Gastroesophageal sphincter (tissue), 4 donors: ENCODE measurements at places on chromosomes 13 and 19. TPM values are rescaled to one million over a fixed set of nuclear protein-coding genes. Genes with fewer than 3 reads are reported as not detected.
A peak's percentile ranks its signal among the peaks of the same experiment; 100 is the strongest.

CEACAM21 gene
- not detected for total RNA-seq

BAX gene
- total RNA-seq = 36.3 TPM

PTH2 gene
- total RNA-seq = not detected

LACC1 gene
- 12.3 TPM for total RNA-seq

TUBB4A gene
- 2.7 TPM for total RNA-seq

PRTN3 gene
- not detected for total RNA-seq

MISP3 gene
- 2.7 TPM for total RNA-seq

PSPN gene
- 1.6 TPM for total RNA-seq

MCF2L gene
- 34.8 TPM for total RNA-seq

UHRF1 gene
- 0.67 TPM for total RNA-seq

KIR2DL3 gene
- 0.25 TPM for total RNA-seq

DNA sequence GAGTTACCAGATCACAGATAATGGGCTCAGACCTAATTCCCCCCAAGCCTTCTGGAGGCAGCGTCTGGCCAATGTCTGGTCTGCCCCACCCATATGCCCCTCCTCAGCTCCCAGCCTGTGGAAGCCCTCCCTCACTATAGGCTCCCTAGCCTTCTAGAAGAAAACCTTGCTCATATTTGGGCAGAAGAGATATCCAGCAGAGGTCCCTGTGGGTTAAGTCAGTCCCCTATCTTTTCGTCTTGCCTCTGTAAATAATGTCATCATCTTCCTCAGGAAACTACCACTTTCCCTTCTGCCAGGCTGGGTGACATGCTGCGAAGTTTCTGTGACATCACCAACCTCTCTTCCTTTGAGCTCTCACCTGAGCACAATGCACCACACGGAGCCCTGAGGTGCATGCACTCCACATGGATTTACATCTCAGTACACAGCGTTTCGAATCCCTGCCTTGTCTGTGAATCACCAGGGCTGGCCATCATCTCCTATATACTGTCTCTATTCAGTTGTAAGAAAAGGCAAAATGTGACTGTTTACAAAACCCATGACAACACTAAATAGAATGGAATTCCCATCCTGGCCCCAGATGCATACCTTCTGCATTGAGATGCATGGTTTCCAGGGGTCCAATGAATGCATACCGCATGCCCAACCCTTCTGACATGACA is 112.8 kb downstream of the CRYL1 start:
- no peak for ATAC-seq

DNA sequence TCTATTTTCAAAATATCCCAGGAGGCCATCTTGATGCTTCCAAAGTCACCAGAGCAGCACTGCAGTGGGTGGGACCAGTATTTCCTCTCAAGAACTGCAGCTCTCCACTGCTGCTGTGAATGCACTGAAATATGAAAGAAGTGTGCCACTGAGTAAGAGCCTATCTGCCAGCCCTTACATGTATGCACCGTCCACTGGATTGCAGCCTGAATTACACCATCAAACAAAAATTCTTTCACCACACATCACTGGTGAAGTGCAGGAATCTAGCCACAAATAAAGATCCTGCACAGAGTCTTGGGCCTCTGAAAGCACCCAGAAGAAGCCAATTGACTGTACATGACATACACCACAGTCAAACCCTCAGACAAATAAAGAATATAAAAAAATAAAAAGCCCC is 249.0 kb downstream of the LHFPL6 start:
- no peak for ATAC-seq

- no peak for ATAC-seq
Observed at GRCh38 chr19:31402529-31403316, 53.5 kb upstream of the TSHZ3 start.

GRCh38 chr19:13057744-13058143 is 44.9 kb downstream of the LYL1 start:
- ATAC-seq = no peak

DNA sequence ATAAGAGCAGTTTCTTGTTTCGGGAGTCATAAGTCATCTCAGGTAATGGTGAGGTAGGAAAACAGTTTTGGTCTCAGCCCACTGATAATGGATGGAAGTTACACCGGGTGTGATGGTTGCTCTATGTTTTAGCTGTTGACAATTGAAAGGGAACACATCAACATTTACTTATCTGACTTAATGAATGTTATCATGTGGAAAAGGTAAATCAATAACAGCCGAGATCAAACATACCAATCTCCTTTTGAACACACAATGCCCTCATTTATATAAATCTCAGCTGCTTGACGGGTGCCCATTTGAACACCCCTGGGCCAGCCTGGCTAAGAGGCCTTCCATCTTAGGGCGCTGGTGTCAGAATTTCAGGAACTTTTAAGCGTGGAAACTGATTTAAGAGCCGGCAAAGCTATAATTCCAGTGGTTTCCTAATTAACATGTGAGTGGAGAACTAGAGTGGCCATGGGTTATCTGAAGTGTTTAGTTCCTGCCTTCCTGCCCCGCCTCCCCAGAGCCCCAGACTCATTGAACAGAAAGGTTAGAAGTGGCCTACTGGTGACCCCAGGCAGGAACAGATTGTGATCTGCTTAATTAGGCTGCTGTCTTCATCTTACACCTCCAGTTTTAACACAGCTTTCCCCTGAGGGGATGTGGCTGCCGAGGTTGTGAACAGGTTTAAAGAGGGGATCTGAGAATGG is 572.7 kb downstream of the FGF9 start:
- no peak for ATAC-seq

GRCh38 chr13:100543872-100544602 is 44.6 kb downstream of the GGACT start:
- ATAC-seq = no peak

DNA sequence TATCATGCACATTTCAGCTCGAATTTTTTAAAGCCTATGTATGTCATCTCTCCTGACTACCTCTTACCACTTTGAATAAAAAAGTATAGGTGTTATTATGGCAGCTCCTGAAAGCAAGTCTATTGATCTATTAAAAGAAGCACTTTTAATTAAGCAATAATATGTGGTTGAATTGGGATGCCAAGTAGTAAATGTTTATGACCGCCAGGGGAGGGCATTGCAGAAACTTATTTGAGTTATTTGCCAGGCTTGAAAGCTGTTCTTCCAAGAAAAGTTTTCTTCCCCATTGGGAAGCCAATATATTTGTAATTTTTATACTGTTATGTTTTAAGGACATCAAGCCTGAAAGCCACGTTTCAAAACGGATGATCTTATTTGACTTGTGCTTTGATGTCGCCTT is 88.1 kb upstream of the SOX21 start:
- no peak for ATAC-seq

GRCh38 chr13:91708558-91708957 is 310.1 kb downstream of the GPC5 start:
- ATAC-seq = no peak

- ATAC-seq = no peak
Observed at GRCh38 chr13:112986946-112987681, 18.1 kb downstream of the MCF2L start.

- ATAC-seq = no peak
Observed at GRCh38 chr19:40800997-40801377, 2.0 kb downstream of the EGLN2 start.

DNA sequence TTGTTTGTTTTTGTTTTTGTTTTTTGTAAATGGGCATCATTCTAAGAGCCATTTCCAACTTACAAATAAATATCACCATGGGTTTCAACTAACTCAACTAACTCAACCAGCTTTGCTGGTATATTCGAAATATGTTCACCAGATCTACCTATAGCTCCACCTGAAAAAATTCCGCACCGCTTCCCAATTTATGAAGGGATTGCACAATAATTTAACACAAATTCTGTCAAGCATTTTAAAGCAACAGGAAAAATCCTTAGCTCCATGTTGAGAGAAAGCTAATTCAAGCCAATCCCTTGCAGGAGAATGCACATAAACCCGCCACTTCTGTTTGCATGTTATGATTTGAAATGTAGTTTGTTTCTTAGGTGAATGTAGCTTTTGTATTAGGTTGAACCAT is 417.8 kb downstream of the EFNB2 start:
- ATAC-seq = no peak

GRCh38 chr19:14381689-14382474 is 638 bp downstream of the ADGRE5 start:
- no peak for ATAC-seq

DNA sequence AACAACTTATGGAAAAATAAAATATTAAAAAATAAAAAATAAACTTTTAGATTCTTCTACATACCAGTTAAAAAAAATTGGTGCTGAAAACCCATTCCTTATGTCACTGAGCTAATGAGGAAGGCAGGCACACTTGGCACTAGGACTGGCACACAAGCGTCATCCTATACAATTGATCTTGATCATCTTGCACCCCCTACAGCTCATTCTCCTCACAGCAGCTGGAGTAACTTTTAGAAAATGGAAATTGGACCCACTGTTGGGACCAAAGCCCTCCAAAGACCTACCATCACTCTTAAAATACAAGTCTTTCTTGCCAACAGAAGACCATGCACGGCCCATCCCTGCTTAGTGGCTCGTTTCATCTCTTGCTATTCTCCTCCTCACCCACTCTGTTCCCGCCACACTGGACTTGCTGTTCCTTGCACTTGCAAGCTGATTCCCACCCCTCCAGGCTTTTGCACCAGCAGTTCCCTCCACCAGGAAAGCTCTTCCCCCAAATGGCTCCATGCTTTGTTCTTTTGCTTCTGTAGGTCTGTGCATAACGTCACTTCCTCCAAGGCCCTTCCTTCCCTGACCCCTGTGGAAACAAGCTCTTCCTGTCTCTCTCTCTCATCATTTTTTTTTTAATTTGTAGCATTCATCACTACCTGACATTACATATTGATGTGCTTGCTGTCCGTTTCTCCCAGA is 11.6 kb downstream of the CTU1 start:
- ATAC-seq = no peak

- ATAC-seq = no peak
Observed at GRCh38 chr19:33310606-33311325, 8.4 kb upstream of the CEBPA start.

DNA sequence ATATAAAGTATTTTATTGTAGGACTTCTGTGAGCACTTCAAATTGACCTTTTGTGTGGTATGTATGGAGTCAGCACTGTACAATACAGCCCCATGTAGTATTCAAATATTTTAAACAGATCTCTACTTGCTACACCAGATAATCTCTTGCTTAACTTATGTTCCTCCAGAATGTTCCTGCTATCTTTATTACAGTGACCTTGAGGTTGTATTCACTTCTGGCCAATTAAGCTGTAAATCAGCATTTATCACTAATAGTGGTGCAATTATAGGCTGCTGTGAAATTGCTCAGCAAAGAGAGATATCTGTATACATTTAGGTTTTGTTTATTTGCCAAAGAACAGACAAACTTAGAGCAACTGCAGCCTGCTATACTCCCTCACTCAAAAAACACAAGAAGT is 1218.6 kb downstream of the PCDH17 start:
- no peak for ATAC-seq

DNA sequence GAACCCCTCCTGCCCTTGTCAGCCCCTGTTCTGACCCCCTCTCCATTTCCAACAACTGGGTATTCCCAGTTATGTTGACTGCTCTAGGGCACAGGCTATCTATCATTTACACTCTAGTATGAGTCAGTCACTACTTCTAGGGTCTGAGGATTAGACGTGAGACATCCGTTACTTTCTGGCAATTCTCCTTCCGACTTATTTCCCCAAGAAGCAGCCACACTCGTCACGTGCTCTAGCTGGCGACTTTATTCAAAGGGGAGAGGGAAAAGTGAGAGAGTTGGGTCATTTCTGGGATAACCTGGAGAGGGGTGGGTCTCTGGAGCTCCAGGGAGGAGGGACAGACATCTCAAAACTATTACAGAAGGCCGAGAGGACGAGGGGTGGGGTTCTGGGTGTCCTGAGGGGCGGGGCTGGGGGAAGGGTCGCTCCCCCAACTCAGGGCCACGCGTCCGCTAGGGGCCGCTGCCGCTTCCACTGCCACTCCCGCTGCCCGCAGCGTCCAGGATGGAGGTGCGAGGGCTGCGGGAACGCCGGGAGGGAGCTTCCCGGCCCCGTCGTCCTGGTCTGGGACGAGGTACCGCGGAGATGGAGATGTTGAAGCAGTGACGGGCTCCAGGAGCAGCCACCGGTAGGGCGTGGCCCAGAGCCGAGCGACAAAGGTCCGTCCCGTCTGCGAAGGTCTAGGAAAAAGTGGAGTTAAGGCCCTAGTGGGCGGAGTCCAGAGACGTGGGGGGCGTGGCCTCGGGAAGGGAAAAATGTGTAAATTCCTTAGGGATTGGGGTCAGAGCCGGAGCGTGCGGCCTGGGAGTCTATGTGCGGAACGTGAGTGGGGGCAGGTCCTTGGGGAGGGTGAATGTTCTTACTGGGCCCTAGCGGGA is 8.9 kb downstream of the RTBDN start:
- ATAC-seq = no peak

- ATAC-seq = no peak
Observed at GRCh38 chr13:33197541-33197971, 88.0 kb downstream of the STARD13 start.

GRCh38 chr19:51663650-51664049 is 17.0 kb upstream of the SIGLEC14 start:
- ATAC-seq = no peak

GRCh38 chr13:73250061-73250460 is 191.3 kb downstream of the KLF5 start:
- no peak for ATAC-seq

DNA sequence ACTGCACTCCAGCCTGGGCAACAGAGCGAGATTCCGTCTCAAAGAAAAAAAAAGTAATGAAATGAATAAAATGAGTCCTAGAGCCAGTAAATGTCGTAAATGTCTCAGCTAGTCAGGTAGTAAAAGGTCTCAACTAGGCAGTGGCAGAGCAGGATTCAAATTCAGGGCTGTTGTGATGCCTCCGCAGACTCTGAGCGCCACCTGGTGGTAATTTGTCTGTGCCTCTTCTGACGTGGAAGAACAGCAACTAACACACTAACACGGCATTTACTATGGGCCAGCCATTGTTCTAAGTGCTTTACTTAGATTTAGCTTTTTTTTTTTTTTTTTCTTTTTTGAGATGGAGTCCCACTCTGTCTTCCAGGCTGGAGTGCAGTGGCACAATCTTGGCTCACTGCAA is 30.2 kb downstream of the CYP2F1 start:
- ATAC-seq = peak; percentile 71

DNA sequence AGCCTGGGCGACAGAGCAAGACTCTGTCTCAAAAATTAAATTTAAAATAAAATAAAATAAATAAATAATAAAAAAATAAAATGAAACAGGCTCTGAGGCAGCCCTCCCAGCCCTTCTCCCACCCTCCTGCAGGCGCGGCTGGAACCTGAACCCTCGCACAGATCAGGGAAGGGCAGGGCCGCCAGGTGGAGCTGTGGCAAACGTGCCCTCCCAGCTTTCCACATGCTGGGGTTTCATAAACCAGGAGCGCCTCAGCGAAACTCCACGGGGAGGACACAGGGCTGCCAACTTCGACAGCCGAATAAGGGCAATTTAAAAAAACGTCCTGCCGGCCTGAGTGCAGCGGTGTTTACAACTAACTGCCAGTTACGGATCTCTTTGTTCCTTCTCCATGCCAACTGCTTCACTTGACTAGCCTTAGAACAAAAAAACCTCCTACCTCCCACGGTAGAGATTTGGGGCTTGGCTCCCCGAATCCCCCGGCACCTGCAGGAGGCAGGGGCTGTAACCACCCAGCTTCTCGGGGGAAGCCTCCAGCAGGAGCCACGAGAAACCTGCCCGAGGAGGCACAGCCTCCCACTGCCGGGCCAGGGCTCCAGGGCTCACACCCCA is 15.9 kb downstream of the ZNF787 start:
- peak; percentile 91 for ATAC-seq

GRCh38 chr19:51375504-51376221 is 3.2 kb upstream of the NKG7 start:
- ATAC-seq = no peak
